ENCODE measurements at places on chromosomes 12 and 14.

DNA sequence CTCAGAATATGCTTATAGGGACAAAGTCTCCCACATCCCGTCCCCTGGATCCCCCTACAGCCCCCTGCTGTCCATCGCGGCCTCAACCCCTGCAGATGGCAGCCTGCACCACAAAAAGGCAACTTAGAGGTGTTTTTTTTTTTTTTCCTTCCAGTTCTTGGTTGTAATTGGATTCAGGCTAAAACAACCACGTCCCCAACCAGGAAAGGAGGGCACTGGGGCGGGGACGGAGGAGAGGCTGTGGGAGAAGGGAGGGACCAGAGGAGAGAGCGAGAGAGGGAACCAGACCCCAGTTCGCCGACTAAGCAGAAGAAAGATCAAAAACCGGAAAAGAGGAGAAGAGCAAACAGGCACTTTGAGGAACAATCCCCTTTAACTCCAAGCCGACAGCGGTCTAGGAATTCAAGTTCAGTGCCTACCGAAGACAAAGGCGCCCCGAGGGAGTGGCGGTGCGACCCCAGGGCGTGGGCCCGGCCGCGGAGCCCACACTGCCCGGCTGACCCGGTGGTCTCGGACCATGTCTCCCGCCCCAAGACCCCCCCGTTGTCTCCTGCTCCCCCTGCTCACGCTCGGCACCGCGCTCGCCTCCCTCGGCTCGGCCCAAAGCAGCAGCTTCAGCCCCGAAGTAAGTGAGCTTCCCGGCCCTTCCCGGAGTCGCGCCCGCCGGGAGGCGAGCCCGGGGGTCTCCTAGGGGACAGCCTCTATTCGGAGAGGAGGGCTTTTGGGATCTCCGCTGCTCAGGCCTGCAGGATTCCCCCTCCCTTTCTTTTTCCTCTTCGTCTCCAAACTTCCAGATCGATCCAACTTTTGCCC lies at the start of gene MMP14:
MMP14 (plus strand) TSS at position 285 of the 813 bp plus-strand sequence; CDS start at position 518, 233 bp downstream.
- peak; percentile 84 for DNase-seq

DNA sequence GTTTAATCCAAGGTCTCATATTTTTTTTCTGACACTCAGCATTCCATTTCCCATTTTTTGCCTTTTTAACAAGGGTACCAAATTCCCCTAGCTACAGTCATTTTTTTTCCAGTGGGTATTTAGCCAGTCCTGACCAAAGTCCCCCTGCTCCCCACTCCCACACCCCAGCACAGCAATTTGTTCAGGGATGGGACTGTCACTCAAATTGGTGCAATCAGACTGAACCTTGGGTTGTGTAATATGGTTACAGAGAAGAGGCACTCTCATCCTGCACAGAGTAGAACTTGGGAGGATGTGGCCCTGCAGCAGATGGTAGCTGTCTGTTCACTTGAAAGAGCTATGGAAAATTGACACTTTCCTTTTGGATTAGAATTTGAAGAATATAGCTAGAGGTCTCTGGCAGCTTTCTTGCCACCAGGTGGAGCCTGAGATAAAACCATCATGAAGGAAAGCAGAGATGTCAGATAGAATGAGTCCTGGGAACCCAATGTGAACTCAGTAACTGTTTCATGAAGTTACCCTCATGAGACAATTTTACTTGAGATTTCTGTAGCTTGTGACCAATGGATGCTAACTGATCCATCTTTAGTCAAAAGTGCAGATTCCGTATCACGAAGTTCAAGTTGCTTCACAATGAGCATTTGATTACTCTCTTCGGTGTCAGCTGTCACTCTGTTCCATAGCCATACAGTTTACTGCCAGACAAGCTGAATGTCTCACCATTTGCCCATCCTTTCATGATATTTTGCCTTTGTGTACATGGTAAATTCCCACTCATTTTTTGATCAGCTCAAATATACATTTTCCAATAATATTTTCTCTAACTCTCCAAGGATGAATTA lies 394.0 kb upstream of the SYT1 start:
- peak; percentile 75 for DNase-seq

DNA sequence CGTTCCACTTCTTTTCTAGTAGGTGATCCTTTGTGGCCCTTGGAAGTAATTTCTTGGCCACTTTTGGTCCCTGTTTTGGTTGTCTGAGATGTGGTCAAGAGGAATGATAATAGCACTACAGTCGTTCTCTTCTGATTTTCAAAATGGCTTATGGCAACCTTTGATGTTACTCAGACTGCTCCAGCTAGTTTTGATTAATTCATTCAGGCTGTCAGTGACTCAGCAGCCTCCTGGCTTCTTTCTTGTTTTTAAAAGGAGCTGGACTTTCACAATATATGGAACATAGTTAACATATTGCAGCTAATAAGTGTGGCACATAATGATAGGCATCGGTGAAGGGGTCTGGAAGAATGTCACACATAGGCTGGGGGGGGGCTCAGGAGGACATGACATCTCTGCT lies 47.3 kb downstream of the WDR20 start:
- peak; percentile 26 for DNase-seq

- peak; percentile 46 for DNase-seq
These were observed 7.4 kb upstream of the TMEM132C start for GRCh38 chr12:128259556-128260070.

DNA sequence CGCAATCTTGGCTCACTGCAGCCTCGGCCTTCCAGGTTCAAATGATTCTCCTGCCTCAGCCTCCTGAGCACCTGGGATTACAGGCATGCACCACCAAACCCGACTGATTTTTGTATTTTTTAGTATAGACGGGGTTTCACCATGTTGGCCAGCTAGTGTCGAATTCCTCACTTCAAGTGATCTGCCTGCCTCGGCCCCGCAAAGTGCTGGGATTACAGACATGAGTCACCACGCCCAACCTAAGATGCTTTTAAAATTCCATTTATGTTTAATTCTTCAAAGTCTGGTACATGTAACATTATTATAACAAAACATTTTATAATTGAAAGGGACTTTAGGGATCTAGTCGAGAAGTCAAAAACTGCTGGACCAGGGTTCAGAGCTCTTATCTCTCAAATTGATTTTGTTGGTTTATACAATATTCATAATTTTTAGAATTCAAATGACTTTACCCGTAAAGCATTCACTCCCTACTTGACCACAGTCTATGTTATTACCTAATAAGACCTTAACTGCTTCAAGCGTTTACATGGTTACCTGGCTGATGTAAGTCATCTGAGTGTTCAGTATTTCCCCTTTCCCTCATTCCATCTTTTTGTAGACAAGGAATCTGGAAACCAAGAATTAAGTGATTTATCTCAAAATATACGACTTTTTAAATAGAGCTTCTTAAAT lies 28.2 kb downstream of the RAP1B start:
- no peak for DNase-seq

GRCh38 chr12:104049278-104049902 lies 597 bp downstream of the GLT8D2 start:
- DNase-seq, result no peak

DNA sequence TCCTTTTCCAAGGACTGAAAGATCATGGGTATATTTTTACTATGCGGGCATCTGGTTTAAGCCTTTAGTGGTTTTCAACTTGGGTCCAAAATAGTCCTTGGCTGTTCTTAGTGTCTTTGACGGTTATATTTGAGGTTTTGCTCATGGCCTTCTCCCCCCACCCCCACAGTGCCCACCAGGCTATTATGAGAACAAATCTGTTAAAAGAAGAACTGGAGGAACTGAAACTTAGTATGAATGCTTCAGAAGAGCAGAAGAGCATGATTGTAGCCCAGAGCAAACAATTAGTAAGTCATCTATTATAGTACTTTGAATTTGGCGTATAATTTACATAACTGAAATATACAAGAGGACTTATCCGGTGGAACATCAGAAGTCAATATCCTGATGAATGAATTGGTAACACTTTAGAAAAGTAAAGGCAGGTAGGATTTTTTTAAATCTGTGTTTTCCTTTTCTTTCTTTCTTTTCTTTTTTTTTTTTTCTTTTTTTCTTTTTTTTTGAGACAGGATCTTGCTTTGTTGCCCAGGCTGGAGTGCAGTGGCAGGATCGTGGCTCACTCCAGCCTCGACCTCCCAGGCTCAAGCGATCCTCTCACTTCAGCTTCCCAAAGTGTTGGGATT lies 71.8 kb upstream of the BCAT1 start:
- no peak for DNase-seq

- peak; percentile 26 for DNase-seq
These were observed 58.4 kb upstream of the BDKRB2 start for GRCh38 chr14:96146131-96146771.

- DNase-seq, result no peak
These were observed 24.7 kb downstream of the BTBD6 start for GRCh38 chr14:105273062-105273461.

GRCh38 chr12:11732715-11733114 lies 83.2 kb downstream of the ETV6 start:
- DNase-seq, result no peak

DNA sequence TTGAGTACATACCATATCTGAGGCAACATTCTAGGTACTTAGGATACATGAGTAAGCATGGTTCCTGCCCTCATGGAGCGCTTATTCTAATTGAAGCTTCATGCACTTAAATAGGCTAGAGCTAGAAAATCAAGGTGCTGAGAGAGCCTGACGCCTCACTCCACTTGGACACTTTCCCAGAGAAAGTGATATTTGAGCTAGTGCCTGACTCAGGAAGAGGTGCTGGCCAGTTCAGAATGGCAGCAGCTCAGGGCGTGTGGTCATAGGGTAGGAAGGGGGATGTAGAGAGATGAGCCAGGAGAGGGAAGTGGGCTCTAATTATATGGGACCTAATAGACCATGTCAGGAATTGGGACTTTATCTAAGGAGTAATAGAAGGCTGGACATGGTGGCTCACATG lies 33.3 kb downstream of the TULP3 start:
- no peak for DNase-seq

DNA sequence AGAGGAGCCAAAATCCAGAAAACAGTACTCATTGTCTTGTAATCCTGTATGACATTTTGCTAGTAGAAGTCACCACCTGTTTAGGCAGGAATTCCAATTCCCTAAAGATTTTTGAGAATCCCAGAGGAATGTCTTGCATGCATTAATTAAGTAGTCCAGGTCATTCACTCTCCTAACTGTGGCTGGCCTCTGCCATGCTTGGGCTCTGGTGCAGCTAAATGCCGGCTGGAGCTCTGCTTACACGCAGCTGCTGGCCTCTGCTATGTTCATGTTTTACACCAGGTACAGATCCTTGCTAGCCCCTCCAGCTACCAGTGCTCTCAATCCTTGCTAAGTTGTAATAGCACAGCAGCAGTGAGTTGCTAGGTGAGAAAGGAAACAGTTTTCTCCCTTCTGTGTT lies 16.3 kb upstream of the HIF1A start:
- no peak for DNase-seq

GRCh38 chr12:92502417-92503028 lies 200.3 kb upstream of the PLEKHG7 start:
- peak; percentile 10 for DNase-seq

- DNase-seq, result no peak
These were observed 58.6 kb downstream of the FBRSL1 start for GRCh38 chr12:132548430-132549058.

- DNase-seq, result peak; percentile 27
These were observed 2.5 kb upstream of the INF2 start for GRCh38 chr14:104686624-104687517.

- DNase-seq, result no peak
These were observed 89.4 kb downstream of the ATP23 start for GRCh38 chr12:58030566-58031279.

GRCh38 chr14:81273961-81274575 lies 53.3 kb upstream of the GTF2A1 start:
- DNase-seq, result no peak

- no peak for DNase-seq
These were observed 155.6 kb downstream of the DYRK2 start for GRCh38 chr12:67804168-67804567.

DNA sequence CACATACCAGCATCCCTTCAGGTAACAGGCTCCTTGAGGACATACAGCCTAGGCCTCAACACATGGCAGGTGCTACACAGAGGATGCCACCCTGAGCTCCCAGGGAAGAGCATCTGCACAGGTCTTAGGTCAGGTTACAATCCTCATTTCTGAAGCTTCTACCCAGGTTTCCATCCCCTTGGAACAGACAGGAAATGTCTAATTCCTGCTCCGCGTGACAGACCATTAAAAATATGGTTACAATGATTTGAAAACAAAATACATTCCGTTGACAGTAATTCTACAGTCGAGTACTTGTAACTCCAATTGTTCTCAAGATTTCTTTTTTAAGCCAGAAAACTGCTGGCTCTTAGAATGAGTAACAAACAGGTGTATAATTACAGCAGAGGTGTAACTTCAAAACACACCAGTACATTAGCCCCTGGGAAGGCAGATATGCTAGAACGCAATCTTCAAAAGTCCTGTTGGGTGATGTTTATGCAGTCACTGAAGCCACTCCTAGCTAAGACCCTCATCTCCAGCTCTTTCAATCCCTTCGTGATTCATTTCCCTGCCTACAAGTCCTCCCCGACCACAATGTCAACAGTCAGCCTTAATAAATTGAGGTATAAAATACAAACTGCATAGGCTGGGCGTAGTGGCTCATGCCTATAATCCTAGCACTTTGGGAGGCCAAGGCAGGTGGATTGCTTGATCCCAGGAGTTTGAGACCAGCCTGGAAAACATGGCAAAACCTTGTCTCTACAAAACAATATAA lies 11.6 kb downstream of the SETD3 start:
- DNase-seq, result peak; percentile 74

GRCh38 chr14:77143071-77143470 lies 1.5 kb upstream of the ZDHHC22 start:
- no peak for DNase-seq

GRCh38 chr12:131409211-131409610 lies 301.7 kb upstream of the SFSWAP start:
- no peak for DNase-seq

DNA sequence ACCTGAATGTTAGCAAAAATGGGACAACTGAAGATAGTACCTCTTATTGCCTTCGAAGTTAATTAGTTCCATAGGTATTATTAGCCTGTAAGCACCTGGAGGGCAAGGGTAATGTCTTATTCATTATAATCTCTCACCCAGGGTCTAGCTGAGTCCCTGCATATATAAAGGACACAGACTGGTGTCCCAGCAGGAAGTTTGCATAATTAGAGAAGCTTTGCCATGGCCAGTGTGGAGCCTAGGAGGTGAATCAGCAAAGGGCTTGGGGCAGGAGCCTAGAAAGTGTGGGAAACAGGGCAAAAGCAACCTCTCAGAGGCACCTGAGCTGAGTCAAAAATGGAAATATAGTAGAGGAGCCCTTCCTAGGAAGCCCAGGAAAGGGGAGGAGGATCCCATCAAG lies 120.4 kb downstream of the NEDD1 start:
- DNase-seq, result no peak

DNA sequence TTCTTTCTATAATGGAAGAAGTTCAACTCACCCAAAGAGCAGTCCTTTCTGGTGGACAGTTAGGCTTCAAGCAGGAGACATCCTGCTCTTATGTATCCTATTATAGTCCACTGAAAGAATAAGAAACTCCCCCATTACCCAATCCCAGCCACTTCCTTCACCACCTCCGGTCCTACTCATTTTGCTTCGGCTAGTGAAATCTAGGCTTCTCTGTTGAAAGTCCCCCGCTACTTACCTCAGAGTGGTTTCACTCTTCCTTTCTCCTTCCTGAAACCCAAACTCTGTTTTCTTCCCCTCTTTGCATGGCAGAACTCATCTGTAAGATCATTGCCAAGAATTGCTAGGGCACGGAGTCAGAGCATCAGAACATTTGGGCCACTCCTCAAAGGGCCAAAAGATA lies at the start of gene GPR84:
GPR84 (minus strand) TSS at position 74 of the 400 bp plus-strand sequence. CDS start 635 bp downstream, outside the sequence.
- no peak for DNase-seq

All from dermis blood vessel endothelial cell (primary cell).